ENCODE measurements at places on chromosomes 13 and 19.

- no peak for DNase-seq
Measured at GRCh38 chr19:57434386-57435061, 601 bp upstream of the ZNF749 start.

- DNase-seq = no peak
Measured at GRCh38 chr19:8610041-8610935, at the start of gene ADAMTS10. TSS of gene ADAMTS10 (minus strand) at chr19:8610715. CDS start at chr19:8605710, 5,005 bp downstream.

GRCh38 chr19:42178791-42179674 is 38.4 kb downstream of the DEDD2 start:
- DNase-seq = no peak

DNA sequence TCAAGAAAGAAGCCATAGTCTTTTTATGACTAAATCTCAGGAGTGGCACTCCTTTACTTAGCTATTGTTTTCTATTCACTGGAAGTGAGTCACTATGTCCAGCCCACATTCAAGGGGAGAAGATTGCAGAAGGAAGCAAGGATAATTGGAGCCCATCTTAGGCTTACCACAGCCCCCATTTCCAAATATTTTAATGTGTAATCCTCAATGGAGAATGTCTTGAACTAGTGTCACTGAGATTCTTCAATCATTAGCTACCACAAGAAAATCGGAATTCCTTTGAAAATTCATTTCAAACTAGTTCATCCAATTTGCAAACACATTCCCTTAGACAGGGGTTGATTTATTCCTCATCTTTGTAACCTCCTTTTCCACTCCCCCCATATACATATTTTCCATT is 84.7 kb downstream of the DLEU7 start:
- no peak for DNase-seq

GRCh38 chr13:97339019-97339987 is 94.7 kb upstream of the RAP2A start:
- DNase-seq = no peak
